Activated naive CD4-positive, alpha-beta T cell treated with anti-CD3 and anti-CD28 coated beads, Interleukin-2, amount 10 ng/mL, durations not matched to agents 7 days and 5 days (primary cell): ENCODE measurements at places on chromosomes 16 and 17.

- DNase-seq: no peak
Measured at GRCh38 chr17:81158688-81159590, 6.4 kb upstream of the PVALEF start.

GRCh38 chr17:77817953-77818352 is 140.6 kb upstream of the TNRC6C start:
- DNase-seq: no peak

- no peak for DNase-seq
Measured at GRCh38 chr17:27511168-27511883, 55.1 kb downstream of the KSR1 start.

GRCh38 chr17:27565874-27566670 is 64.9 kb upstream of the LGALS9 start:
- DNase-seq: no peak
